ENCODE measurements at places on chromosomes 6 and 20.

- no peak for DNase-seq
Observed at GRCh38 chr6:34310817-34311216, 62.0 kb upstream of the SMIM29 start.

- DNase-seq = no peak
Observed at GRCh38 chr6:25685251-25685650, 33.2 kb downstream of the SCGN start.

GRCh38 chr20:62966212-62967148, 14.0 kb downstream of the SLC17A9 start:
- DNase-seq = no peak

GRCh38 chr6:13302751-13303667, 25.3 kb downstream of the TBC1D7 start:
- peak; percentile 56 for DNase-seq

DNA sequence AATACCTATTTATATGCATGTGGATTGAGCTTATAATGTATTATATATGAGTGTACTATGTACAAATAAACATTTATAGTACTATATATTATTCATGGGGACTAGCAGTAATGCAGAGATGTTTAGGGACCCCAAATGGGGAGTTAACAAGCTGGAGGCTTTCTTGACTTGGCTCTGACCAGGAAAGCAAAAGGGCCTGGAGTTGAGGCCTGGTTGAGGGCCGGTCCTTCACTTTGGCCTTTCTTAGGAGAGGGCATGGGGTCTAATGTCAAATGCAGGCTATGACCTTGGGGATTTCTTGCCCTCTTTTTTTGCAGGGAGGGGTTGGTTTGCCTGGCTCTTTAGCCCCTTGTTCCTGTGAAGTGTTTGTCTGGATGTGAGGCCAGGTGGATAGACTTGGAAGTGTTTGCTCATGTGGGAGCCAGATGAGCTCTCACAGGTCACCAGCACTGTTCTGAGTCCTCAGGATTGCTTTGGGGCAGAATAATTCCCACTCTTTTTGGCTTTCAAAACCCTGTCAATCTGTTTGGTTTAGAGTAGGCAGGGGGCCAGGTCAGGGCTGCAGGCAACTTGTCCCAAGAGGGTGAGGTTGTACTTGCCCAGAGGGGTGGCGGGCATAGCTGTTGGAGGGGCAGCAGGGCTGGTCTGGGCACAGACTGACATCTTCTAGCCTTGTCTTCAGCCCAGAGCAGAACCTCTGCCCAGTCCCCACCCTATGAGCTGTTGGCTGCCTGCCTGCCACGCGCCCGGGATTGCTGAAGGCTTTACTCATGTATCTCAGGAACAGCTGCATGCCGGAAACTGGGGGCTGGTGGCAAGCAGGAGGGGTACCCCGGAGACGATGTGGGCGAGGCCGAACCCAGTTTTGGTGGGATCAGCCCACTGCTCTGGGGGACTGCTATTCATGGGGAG, 14.6 kb downstream of the TJAP1 start:
- no peak for DNase-seq

GRCh38 chr6:39453241-39453640, 130.7 kb upstream of the KCNK16 start:
- no peak for DNase-seq

DNA sequence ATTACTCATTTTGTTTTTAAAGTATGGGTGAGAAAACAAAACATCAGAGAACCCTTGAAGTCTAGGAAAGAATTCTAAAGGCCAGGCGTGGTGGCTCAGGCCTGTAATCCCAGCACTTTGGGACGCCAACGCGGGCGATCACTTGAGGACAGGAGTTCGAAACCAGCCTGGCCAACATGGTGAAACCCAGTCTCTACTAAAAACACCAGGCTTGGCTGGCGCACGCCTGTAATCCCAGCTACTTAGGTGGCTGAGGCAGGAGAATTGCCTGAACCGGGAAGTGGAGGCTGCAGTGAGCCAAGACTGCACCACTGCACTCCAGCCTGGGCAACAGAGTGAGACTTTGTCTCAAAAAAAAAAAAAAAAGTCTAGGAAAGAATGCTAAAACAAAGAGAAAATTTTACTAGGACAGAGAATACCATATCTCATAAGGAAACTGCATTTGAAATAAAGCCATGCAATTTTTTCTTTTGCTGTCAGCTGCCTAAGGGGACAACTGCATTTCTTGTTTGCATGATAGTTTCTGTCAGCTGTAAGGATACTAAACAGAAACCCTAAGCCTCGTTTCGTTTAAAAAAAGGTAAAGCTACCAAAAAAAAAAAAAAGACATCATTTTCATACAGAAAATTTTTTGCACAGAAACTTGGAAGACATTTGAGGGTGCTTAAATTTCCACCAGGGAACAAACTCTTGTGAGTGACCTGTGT, 32.1 kb downstream of the SMLR1 start:
- no peak for DNase-seq

DNA sequence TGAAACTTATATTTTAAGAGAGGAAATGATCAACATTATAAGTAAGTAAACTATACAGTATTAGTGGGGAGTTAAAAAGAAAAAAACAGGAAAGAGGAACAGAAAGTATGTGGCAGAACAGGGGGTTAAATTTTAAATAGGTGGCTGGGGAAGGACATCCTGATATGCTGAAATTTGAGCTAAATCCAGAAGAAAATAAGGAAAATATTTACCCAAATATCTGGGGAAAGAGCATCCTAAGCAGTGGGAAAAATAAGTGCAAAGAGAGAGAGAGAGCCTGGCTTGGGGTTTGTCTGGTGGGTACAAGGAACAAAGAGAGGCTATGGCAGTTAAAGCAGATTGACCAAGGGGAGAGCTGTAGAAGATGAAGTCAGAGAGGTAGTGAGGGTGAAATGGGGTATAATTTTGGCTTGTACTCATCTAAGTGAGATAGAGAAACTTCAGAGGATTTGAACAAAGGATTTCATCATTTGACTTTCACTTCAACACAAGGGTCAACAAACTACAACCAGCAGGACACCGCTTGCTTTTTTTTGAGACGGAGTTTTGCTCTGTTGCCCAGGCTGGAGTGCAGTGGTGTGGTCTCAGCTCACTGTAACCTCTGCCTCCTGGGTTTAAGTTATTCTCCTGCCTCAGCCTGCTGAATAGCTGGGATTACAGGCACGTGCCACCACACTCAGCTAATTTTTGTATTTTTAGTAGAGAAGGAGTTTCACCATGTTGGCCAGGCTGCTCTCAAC, 328.4 kb upstream of the CNR1 start:
- DNase-seq = no peak

DNA sequence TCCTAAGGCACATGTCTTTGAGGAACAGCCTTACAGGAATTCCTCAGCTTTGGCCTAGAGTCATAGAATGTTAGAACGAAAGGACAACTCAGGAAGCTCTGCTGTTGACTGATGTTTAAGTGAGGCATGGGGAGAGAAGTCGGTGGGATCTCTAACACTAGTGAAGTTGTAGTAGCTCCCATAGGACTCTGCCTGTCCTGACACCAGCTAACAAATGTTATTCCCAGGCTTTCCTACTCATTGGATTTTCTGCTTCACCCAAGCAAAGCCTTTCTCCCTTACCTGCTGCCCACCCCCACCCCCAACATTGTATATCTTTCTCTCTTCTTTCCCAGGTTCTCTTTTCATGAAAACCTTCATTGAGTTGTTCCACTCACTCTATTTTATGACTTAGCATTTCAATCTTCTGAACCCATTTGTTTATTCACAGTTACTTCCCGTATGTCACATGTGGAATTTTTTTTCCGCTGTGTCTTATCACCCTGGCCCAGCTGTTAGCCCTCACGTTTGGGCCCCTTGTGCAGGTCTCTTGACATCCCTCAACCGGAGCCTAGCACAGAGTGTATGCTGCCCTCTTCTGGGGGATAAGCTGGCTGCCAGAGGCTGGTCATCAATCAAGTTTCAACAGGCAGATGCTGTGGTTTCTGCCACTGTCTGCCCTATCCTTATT, 39.2 kb upstream of the RNF8 start:
- DNase-seq = peak; percentile 49

All from CD4-positive, alpha-beta T cell treated with Interleukin-10 for 1 hour (primary cell).